ENCODE measurements at places on chromosomes 2 and 18.
A peak's percentile ranks its signal among the peaks of the same experiment; 100 is the strongest.

- DNase-seq, result no peak
These were observed 230.0 kb upstream of the MGAT5 start for GRCh38 chr2:134023854-134024253.

DNA sequence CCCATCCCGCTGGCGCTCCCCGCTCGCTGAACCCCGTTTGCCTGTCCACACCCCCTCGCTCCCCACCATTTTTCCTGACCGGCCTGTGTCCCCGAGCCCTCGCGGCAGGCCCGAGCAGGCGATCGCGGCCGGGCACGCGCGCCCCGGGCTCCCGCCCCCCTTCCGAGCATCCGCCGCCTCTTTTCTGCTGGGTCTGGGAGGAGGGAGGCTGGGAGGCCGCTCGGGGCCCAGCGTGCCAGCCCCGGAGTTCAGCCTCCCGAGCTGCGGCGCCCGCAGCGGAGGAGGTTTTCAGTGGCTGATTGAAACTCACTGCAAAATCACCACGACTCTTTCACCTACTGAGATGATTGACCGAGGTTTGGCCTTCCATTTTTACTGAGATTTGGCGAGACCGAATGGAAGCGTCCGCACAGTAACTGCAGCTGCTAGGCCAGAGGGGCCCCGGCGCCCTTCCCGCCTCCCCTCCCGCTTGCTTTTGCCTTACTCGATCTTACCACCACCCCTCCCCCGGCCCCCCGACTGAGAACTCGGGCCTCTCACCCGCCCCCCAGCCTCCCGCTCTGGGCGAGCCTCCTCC is 4.8 kb downstream of the SOX11 start:
- peak; percentile 72 for DNase-seq

DNA sequence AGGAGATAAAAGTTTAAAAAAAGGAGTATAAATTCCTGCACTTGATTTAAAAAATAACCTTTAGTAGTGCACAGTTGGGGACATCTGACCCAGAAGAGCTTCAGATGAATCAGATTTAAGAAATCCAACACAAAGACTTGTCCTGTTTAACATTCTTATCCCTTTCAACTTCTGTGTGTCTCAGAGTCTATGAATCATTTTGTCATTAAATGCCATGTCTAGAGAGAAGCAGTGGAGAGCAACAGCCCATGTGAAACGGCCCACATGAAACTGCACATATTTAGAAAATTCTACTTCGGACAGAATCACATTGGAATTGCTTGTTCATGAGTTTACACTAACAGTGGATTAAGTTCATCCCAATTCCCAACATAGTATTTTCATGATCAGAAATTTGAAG is 278.6 kb downstream of the SLC8A1 start:
- DNase-seq, result peak; percentile 61

GRCh38 chr18:34321066-34321465 is 96.4 kb upstream of the NOL4 start:
- no peak for DNase-seq

DNA sequence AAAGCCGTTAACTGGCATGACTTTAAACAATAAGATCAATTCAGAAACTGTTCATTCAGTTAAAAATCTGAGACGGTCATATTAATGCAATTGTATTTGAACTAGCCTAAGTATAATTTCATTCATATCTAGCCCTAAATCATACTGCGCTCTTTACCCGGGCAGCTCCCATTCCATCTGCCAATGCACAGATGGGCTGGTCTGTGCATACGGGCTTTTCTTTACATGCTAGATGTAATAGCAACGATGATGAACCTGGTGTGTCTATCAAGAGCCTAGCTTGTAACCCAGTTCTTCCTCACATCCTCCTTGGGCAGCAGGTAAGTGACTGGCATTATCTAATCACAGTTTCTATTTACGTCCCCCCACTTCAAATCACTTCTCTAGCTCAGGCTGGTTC is 631.5 kb upstream of the KLHL29 start:
- no peak for DNase-seq

- peak; percentile 63 for DNase-seq
These were observed 419.6 kb upstream of the POU3F3 start for GRCh38 chr2:104434318-104434792.

- no peak for DNase-seq
These were observed 204.8 kb downstream of the TSN start for GRCh38 chr2:121960251-121960650.

DNA sequence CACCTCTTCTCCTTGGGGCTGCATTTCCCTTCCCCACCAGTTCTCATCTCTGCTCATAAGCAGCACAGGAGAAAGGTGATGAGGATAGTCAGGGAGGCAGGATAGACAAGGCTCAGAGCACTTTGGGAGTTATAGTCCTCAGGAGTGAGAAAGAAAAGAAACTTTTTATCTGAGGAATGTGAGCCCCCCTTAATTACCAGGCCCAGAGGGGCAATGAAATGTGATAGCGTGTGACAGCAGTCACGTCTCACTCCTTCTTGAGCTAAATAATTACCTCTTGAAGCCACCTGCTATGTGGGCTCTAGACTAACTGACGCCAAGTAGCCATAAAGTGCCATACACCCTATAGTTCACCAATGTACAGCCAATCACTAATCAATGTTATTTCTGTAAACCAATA is 105.8 kb downstream of the SPP2 start:
- no peak for DNase-seq

- no peak for DNase-seq
These were observed 157.1 kb upstream of the SIX2 start for GRCh38 chr2:45166229-45166890.
